ENCODE measurements at places on chromosomes 13 and 19.

DNA sequence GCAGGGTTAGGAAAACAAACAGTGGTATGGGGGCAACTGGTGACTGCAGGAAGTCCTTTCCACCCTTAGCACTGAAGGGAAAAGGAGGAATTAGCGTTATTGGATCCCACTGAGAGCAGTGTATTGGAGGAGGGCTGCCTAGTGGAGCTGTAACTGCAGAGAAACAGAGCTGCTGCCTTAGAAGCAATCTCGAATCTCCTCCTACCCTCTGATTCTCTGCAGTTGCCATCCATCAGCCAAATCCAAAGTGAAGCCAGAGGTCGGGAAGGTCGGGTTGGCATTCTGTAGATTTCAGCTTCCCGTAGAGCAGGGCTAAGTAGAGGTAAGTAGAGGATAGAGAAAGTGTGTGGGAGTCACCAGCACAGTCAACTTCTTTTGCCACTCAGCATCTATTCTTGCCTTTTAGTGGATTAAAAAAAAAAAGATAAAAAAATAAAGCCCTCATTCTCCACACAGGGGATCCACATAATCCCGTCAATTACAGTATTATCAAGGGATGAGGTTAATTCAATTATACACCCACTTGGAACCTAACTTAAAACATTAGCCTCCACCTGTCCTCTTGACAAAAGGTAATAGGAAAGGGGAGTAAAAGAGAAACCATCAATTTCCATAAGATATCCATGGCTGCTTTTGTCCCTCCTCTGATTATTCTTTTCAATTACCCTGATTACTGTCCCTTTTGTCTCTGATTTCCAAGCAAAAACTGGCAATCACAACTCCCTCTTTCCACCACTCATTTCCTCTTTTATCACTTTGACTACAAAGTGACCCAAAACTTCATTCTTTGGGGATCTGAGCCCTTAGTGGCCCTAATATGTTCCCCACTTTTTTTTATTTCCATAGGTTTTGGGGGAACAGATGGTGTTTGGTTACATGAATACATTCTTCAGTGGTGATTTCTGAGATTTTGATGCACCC, 234.7 kb downstream of the RBM26 start:
- no peak for DNase-seq

- no peak for DNase-seq
These were observed 19.4 kb upstream of the KLF5 start for GRCh38 chr13:73039201-73040108.

- no peak for DNase-seq
These were observed 855 bp downstream of the UNC13A start for GRCh38 chr19:17687141-17687856.

DNA sequence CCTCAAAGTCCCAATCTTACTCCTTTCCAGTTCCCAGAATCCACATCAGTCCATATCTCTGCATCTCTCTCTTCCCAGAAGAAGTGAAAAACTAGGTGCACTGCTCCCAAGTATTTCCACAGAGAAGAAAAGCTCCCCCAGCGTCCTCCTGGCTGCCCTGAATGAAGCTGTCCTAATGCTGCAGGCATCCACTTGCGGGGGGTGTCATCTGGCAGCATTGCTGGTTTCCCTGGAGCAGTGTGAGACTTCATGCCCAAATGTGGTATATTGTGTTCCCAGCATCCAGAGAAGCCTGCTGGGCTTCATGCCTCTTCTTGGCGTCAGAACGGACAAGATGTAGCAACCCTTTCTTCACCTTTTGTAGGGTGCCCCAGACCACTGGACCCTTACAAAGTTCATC, 32.9 kb upstream of the ARHGEF7 start:
- no peak for DNase-seq

DNA sequence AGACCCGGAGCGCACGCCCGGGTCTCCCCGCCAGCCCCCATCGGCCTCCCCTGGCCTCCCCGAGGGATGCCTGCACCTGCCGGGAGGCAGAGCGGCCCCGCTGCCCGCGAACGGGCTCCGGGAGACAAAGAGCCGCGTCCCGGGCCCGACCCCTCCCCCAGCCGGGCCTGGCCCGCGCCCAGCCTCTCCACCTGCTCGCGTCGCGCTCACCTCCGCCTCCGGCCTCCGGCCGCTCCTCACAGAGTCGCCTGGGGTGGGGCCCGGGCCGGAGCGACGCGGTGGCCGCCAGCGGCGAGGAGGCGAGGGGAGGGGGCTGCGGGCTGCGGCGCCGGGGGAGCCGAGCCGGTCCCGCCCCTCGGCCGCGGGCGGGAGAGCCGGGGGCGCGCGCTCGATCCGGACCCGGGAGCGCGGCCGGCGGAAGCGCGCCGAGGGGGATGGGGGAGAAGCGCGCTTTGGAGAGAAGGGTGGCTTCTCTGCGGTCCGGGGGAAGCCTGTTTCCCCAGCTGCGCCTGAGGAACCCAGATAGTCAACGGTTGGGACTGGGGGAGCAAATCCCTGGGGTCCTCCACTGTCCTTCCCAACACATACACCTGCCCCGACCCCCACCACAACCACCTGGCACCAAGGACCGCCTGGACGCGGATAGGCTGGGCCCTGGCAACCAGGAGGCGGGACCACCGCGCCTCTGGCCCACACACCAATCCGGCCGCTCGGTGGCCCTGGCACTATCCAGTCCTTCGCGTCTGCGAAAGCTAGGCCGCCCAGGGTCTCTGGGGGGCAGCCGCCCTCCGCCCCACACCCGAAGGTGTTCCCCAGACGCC, at the start of gene PRR36:
PRR36 (minus strand) TSS at position 315 of the 821 bp plus-strand sequence. CDS start 701 bp downstream, outside the sequence.
- DNase-seq: no peak

- no peak for DNase-seq
These were observed 537 bp downstream of the NAT14 start for GRCh38 chr19:55485439-55486011.

DNA sequence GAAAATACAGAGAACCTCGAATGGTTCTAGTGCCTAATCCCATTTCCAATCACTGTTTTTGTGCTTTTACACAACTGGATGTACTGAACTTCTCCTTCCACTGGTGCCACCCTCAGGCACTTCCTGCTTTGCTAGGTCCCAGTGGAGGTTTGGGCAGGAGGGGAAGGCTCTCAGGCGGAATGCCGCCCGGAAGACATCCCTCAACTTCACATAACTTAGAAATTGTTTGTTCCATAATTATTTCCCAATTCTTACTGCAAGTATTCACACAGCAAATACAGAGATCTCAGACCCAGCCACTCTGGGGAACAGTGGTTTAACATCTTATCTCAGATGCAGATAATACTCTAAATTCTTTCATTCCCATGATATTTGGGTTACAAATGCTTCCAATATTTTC, 195.7 kb upstream of the IPO5 start:
- peak; percentile 76 for DNase-seq

GRCh38 chr19:3818466-3818865, 32.3 kb upstream of the MATK start:
- DNase-seq: peak; percentile 14

Data from fibroblast of the aortic adventitia (primary cell).